ENCODE measurements at places on chromosomes 5 and 9.

GRCh38 chr5:68562308-68562707 is 346.8 kb downstream of the PIK3R1 start:
- no peak for DNase-seq

GRCh38 chr5:11596657-11597071 is 307.6 kb downstream of the CTNND2 start:
- no peak for DNase-seq

GRCh38 chr9:128323791-128324190 is 1.2 kb downstream of the COQ4 start:
- DNase-seq, result no peak

DNA sequence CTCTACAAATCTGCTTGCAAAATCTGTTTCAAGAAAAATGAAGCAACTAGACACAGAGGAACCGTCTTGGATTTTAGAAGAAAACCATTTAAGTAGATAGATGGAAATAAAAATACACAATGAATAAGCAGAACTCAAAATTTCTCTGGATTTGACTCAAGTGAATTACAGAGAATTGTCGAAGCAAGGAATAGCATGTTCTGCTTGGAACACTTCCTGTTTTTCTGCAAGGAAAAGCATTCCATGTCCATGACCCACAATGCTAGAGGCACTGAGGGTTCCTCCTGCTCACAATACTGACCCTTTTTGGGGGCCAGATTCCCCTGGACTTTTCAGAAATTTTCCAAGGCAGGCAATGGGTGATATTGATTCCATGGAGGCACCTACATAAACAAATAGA is 29.8 kb downstream of the PRUNE2 start:
- no peak for DNase-seq

GRCh38 chr5:14664270-14665100 is at the start of gene OTULIN:
TSS of gene OTULIN (plus strand) at chr5:14664718. CDS start at chr5:14664826, 108 bp downstream.
- DNase-seq, result peak; percentile 76

GRCh38 chr9:19231904-19232822 is 1.7 kb downstream of the DENND4C start:
- DNase-seq, result no peak

DNA sequence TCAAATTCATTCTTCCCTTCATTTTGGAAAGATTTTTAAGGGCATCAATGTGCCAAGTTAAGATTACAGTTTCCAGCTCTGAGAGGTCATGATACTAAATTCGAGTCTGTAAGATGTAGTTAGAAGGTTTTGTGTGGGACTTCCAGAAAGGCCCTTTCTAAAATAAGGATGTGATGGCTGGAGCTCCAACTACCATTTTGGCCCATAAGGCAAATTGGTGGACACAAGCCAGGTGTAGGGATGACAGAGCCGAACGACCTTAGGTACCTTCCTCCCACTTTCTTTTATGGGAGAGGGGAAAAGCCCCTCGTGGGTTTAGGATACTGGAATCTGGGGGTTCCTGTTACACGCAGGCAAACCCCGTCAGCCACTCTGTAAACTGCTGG is 54.3 kb upstream of the PTPDC1 start:
- DNase-seq, result no peak

DNA sequence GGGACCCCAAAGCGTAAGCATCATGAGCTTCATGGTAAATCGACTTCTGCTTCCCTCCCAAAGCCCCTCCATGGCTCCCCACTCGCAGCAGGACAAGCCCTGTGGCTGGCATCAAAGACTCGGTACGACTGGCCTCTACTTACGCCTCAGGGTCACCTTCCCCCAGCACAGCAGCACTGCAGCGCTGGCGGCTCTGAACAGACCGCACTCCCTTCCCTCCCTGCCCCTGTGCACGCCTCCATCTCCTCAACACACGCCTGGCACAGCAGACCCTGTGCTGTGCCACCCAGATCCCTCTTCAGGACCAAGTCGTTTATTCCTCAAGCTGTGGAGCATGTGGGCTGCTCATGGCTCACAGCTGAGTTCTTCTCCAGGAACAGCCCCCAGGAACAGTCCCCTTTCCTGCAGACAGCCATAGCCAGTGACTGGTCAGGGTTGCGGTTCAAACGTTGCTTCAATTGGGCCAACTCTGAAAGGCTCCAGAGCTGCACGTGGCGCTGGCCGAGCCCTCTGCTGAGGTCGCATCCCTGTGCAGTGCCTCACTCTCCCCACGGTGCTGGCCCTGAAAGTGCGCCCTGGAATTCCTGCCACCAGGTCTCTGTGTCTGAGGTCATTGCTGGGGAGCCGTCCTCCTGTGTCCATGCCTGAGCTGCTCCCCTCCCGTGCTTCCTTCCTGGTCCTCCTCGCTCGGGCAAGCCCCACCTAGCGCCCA is 88.0 kb downstream of the ZNF354C start:
- no peak for DNase-seq

GRCh38 chr9:84781931-84782866 is 112.7 kb downstream of the NTRK2 start:
- DNase-seq, result no peak

- no peak for DNase-seq
These were observed 67.4 kb downstream of the KLF9 start for GRCh38 chr9:70347046-70347445.

- no peak for DNase-seq
These were observed 1037.3 kb upstream of the ACO1 start for GRCh38 chr9:31347082-31347617.

DNA sequence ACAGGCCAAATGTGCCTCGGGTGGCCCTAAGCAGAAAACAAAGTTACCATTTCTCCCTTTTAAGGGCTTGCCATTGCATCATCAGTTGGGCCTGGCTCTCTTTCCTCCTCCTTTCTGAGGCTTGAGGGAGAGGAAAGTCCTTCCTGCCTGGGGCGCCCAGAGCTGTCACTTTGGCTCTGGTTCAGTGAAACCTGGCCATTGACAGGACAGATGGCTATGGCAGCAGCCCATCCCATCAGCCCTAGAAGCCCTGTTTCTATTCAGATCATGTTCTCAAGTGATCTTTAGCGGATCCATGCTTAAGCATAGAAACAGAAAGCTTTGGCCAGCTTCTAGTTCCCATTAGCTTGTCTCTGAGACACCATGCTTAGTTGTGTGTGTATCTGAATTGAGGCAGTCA is 293.4 kb downstream of the YTHDC2 start:
- DNase-seq, result no peak

DNA sequence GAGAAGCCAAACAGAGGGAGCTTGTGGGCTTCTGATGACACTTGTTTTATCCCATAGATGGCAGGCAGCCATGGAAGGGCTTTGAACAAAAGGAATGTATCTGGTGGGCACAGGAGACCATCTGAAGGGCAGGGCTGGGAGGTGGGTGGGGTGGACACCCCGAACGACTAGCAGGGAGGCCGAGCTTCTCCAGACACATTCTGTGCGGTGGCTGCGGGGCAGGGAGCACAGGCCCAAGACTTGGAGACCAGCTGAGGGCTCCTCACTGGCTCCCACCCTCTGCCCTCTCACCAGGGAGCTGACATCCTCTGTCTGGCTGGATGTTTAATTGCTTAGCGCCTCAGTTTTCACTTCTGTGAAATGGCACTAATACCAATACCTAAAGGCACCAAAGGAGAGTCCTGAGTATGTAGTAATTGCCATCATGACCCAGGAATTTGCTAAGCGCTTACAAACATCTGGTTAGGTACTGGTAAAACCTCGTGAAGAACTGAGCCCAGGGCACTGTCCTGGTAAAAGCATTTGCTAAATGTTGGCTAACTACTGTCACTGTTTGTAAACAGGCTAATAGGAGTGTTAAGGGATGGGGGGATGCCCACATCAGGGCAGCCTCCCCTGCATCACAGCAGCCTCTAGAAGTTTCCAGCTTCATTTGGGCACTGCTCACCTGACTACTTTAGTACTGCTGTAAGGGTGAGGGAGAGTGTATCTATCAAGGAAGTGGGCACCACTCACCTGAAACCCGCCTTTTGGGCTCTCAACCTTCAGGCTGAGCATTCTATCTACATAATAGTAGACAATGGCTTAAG is 2.1 kb upstream of the PHF2 start:
- DNase-seq, result no peak

DNA sequence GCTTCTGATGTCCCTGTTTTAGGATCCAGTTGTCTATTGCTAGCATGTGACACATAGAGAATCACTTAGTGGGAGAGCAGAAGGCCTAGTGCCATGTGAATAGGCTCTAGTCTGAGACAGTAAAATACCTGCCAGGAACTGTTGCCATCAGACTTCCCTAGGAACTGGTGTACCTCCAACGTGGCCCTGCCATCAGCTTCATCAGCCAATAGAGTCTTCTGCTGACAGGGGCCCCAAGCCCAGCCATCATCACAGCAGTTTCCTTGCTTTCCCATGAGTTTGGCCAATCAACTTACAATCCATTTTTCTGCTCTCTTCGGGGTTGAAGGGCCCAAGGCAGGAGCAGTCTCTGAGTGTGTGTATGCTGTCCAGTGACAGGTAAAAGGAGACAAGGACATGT is 128.4 kb upstream of the ADRA1B start:
- no peak for DNase-seq

DNA sequence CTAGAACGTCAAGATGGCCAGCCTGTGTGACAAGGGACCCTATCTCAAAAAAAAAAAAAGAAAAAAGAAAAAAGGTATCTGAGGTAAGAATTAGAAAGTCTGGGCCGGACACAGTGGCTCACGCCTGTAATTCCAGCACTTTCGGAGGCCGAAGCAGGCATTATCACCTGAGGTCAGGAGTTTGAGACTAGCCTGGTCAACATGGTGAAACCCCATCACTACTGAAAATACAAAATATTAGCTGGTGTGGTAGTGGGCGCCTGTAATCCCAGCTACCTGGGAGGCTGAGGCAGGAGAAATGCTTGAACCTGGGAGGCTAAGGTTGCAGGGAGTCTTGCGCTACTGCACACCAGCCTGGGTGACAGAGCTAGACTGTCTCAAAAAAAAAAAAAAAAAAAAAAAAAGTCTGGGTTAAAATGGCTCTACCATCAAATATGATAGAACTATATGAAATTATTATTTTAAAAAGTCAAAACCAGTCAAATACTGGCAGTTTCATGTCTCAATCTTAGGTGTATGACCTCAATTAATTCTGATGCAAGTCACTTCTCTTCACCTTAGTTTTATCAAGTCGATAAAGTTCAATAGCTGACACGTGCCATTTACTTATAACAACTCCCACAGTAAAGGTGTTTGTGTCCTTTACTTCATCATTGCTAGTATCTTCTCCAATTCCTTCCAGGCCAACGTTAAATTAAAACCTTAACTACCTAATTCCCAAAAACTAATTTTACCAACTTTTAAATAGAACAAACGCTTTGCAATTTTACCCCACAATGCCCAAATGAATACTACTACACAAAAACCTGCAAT is 1.1 kb downstream of the RPS23 start:
- no peak for DNase-seq

- DNase-seq, result no peak
These were observed 236.5 kb upstream of the TRIM32 start for GRCh38 chr9:116450378-116451139.

DNA sequence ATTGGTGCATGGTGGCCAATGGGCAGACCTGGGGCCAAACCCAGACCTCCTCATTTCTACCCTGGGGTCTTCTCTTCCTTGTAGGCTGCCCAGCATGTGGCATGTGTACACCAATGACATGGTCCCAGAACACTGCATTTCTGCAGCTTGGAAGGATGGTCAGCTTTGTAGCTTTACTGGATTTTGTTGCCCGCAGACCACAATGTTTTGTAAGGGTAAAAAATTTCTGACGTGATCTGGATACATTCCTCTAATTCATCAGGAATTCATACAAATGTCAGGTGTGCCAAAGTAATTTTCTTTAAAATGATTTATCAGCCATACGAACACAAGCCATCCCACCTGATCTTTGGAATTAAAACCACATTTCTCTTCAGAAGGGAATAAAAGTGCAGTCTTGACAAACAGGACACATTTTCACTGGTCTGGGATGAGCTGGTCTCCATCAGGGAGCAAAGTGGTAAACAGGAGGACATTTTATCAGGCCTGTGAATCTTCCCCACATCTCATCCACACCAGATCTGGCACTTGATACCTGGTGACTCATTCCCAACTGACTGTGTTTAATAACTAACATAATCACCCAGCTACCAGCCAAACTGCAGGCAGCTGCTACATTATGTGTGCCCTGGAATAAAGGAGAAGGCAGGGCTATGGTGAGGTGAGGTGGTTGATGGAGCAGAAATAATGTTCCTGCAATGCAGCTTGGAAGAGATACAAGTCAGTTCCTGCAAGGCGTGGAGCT is 103.9 kb downstream of the SPOCK1 start:
- DNase-seq, result no peak

- no peak for DNase-seq
These were observed 3.7 kb upstream of the TIFAB start for GRCh38 chr5:135455876-135456237.

GRCh38 chr5:166726406-166726805 is 1565.0 kb upstream of the WWC1 start:
- no peak for DNase-seq

Data from neural crest cell (in vitro differentiated cells).